Caudate nucleus (tissue), 63 donors: ENCODE measurements at places on chromosomes 16 and 17.

DNA sequence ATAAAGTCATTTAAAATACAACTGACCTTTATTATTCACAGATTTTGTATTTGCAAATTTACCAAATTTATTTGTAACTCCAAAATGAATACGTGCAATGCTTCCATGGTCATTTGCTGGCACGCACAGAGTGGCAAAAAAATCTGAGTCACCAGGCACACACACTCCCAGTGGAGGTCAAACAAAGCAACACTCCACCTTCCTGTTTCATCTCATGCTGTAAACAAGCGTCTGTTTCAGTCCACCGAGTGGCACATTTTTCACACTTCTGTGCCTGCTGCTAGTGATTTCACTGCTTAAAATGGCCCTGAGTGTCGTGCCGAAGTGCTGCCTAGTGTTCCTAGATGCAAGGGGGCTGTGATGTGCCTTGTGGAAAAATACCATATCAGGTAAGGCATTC, 17.8 kb upstream of the ITGAE start:
- DNase-seq: no peak

DNA sequence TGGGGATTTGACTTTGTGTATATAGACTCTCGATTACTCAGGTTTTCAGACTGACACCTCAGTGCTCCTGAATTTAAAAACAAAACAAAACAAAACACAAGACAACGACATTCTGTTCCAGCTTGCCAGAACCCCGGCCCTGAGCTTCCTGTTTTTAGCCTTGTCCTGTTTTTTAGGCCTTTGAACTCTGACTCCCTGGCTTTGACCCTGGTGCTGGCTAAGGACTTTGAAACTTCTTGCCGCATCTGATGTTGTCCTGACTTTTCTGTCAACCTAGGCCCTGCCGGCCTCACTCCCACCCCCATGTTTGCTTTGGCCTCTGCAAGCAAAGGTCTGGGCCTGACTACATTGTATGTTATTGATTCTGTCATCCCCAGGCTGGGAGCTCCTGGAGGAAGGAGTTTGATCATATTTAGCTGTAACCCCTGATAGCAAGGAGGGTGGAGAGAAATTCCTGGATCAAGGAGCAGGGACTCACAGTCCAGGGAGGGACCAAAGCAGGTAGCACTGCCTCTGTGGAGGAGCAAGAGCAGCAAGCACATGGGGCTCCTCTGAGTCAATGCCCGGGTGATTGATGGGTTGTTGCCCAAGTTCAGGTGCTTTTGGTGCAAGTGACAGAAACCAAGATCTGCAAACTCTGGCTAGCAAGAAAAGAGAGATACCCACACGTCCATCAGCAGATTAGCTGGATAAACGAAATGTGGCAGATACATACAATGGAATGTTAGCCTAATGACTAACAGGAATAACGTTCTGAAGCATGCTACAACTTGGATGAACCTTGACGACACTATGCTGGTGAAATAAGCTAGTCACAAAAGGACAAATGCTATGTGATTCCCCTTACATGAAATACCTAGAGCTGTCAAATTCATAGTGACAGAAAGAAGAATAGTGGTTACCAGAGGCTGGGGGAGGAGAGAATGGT, 7.7 kb downstream of the CCL16 start:
- no peak for DNase-seq

DNA sequence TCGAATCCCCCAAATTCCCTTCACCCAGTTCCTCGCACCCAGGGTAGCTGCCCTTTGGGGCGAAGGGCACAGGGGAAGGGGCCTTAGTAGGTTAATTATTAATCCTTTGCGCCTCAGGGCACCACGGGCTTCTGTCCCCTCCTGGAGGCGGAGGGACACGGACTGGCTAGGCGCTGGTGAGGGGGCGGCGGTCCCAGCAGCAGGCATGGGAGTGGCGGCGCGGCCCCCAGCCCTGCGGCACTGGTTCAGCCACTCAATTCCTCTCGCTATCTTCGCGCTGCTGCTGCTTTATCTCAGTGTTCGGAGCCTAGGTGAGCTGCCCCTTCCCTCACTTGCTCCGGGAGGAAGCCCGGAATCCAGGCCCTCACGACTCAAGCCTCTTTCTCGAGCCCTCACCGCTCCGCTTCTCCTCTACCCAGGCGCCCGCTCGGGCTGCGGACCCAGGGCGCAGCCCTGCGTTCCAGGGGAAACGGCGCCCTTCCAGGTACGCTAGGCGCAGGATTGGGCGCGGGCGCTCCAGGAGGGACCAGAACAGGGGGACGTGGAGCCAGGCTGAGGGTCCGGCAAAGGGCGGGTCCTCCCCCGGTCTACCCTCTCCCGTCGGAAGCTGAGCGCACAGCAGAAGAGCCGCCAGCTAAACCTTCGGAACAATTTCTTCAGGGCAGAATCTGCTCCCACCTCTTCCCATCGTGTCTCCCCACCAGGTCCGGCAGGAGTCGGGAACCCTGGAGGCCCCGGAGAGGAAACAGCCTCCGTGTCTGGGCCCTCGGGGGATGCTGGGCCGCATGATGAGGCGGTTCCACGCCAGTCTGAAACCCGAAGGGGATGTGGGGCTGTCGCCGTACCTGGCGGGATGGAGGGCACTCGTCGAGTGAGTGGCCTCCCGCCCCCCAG, at the start of gene GLTPD2:
Gene GLTPD2 (plus strand): TSS at position 158 of the 894 bp plus-strand sequence. CDS start 48 bp downstream, at position 206.
- DNase-seq: no peak

- DNase-seq: no peak
Observed at GRCh38 chr17:2730764-2731353, 18.6 kb downstream of the CCDC92B start.

GRCh38 chr17:5883775-5884665, 186.2 kb upstream of the WSCD1 start:
- DNase-seq: no peak

DNA sequence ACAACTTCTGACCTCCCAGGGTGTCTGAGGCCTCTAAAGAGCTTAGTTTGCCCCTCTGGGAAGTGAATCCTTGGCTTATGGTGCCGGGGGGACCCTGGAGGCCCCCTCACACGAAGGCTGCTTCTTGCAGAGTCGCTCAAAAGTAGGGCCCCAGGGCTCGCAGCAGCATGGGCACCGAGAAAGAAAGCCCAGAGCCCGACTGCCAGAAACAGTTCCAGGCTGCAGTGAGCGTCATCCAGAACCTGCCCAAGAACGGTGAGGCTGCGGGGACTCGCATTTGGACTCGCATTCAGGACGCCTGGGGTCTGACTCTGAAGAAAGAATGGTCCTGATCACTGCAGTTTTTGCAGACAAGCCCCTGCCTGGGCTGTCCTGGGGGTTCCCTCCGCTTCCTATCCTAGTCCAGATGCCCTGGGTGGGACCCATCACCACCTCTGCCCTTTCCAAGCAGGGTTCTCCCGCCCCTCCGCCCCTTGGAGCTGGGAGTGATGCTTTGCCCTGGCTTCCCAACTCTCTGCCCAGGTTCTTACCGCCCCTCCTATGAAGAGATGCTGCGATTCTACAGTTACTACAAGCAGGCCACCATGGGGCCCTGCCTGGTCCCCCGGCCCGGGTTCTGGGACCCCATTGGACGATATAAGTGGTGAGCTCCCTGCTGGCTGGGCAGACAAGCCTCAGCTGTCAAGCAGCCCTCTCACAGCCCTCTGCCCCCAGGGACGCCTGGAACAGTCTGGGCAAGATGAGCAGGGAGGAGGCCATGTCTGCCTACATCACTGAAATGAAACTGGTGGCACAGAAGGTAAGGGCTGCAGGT, 698 bp downstream of the ACBD4 start:
- no peak for DNase-seq

- no peak for DNase-seq
Observed at GRCh38 chr16:85635545-85636140, 22.5 kb downstream of the GSE1 start.

- no peak for DNase-seq
Observed at GRCh38 chr17:49111934-49112333, 20.6 kb upstream of the B4GALNT2 start.

GRCh38 chr16:84370723-84371552, 2.6 kb downstream of the ATP2C2 start:
- DNase-seq: no peak

- DNase-seq: no peak
Observed at GRCh38 chr16:23185656-23186055, 3.1 kb downstream of the SCNN1G start.

DNA sequence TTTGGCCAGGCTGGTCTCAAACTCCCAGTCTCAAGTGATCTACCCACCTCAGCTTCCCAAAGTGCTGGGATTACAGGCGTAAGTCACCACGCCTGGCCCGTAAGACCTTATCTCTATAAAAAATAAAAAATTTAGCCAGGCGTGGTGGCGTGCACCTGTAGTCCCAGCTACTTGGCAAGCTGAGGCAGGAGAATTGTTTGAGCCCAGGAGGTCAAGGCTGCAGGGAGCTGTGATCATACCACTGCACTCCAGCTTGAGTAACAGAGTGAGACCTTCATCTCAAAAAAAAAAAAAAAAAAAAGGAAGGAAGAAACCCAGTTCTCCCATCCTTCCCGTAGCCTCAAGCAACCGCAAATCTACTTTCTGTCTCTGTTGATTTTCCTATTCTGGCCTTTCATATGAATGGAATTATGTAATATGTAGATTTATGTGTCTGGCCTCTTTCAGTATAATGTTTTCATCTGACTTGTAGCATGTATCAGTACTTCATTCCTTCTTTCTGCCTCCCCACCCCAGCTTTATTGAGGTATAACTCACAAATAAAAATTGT, 11.2 kb downstream of the CASC3 start:
- no peak for DNase-seq

DNA sequence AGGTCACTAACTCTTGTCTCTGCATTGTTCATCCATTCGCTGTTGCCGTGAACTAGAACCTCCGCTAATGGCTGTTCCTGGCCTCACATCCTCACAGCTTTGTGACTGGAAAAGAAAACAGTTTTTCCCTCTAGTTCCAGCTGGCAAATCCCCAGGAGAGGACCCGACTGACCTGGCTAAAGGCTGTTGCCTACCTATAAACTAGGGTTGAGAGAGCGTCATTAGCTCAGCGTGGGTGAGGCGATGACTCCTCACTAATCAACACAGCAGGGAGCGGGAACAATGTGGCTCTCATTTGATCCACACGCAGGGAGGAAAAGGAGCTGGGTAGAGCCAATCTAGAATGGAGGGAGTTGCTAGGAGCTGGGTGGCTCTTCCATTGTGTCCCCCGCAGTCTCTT, 282.1 kb upstream of the IRX5 start:
- DNase-seq: no peak

- no peak for DNase-seq
Observed at GRCh38 chr17:63304704-63305261, 141.3 kb downstream of the CYB561 start.

DNA sequence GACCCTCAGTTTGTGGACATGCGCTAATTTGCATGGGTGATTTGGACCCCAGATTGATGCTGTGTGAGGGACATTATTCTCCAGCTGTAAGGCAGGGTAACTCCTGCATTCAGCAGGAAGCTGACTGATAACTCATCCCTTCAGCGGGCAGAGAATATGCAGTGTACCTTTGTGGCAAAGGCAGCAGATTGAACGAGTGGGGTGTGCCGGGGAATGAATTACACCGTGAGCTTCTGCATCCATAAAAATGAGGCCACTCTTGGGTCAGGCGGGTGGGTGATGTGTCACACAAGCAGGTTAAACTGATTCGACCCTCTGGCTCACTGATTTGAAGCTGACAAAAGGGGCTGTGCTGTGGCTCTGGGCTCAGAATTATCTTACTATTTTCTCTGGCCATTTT, 128.9 kb upstream of the PMFBP1 start:
- no peak for DNase-seq

DNA sequence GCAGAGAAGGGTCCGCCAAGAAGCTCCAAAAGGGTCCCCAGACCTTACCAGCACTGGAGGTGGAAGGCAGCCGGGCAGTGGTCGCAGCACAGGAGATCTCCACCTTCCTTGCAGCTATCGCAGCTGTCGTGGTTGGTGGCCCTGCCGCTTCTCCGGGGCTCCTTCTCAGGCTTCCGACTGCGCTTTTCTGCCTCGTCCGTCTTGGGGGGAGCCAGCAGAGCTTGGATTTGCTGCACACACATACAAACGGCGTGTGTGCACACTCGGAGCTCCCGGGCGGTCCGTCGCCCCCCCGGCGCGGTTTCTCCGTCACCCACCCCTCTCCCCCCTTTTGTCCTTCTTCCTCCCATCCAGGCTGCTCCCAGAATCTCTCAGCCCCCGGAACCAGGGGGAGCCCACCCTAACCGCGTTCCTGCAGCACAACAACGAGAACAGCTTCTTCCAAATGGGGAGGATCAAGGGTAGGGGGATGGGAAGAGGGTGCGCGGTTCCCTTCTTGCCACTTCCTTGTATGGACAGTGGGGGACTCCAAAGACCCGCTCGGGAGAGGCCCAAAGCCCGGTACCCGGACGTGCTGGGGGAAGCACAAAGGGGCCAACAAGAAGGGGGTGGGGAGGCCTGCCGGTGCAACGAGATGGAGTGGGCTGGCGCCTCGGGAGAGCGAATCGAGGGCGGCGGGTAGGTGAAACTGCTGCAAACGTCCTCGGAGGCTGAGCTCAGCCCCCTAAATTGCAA, 1.1 kb downstream of the PHF12 start:
- DNase-seq: no peak

DNA sequence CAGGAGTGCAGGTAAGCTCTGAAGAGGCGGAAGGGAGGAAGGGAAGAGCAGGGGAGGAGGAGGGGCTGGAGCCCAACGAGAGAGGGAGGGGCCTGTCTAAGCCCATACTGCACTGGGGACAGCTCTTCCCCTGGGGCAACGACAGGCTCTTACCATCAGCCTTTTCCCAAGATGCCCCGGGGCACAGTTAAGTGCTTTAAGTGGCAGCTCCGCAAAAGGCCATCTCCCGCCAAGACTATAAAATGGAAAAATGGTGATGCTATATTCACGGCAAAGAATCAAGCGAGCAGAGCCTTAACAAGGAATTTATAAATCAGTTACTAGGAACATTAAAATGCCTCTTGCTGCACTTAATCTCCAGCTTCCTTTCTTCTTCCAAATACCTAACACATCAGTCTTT, 110.2 kb upstream of the NLRP1 start:
- no peak for DNase-seq

- no peak for DNase-seq
Observed at GRCh38 chr17:50134206-50135110, 4.5 kb upstream of the SAMD14 start.

DNA sequence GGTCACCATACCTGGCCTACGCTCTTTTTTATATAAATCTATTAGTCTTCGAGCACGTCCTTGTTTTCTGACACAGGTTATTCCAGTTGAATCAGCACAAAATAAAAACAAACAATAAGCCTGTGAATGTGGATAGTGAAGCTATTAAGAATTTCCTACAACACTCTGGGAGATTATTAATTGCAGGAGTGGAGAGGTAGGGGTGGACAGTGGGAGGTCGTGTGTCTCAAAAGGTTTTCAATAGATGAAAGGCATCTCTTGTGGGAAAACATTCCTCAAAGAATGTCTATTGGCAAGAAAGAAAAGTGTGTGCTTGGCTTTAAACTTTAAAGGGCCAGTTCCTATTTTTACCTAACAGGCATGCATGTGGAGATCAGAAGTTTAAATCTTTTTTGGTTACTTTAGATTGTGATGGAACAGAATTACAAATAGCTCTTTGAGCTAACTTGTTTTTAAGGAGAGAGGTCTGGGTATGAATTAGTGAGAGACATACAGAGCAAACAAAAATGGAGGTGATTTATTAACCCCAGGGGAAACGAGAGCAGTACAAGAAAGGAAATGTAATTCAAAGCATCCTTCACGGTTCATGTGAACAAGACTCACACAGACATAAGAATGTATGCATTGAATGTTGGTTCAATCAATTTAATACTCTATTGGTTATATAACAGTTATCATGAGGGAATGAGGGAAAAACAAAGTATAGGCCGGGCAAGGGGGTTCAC, 9.0 kb downstream of the SMYD4 start:
- no peak for DNase-seq
